ENCODE measurements at places on chromosomes 7 and 10.

GRCh38 chr7:47571331-47572093, 10.4 kb downstream of the TNS3 start:
- DNase-seq = no peak

- DNase-seq = no peak
Measured at GRCh38 chr7:74429153-74429747, 24.5 kb upstream of the GTF2IRD1 start.

DNA sequence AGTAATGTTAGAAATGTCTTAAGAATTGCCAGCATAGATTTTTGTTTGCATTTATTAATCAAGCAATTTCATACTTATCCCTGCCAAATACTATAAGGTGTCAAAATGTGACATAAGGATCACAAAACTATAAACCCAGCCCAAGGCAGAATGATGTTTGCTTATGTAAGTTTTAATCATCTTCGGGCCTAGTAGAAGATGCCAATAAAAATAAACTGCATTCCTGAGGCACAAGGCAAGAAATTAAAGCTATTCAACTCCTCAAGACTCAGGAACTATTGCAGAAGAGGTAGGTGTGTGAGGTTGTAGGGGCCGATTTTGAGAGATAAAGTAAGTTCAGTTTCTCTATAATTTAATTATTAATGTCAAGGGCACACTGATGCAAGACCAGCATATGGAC, 189.4 kb upstream of the AHR start:
- DNase-seq = no peak

- DNase-seq = no peak
Measured at GRCh38 chr10:28728366-28728765, 51.0 kb downstream of the BAMBI start.

GRCh38 chr7:82559193-82559805, 115.7 kb upstream of the CACNA2D1 start:
- DNase-seq = no peak

GRCh38 chr10:31419394-31420063, 100.5 kb downstream of the ZEB1 start:
- DNase-seq = no peak

- no peak for DNase-seq
Measured at GRCh38 chr10:70893227-70894006, 5.1 kb upstream of the PCBD1 start.

GRCh38 chr7:33998476-33998875, 93.1 kb downstream of the BMPER start:
- DNase-seq = no peak

DNA sequence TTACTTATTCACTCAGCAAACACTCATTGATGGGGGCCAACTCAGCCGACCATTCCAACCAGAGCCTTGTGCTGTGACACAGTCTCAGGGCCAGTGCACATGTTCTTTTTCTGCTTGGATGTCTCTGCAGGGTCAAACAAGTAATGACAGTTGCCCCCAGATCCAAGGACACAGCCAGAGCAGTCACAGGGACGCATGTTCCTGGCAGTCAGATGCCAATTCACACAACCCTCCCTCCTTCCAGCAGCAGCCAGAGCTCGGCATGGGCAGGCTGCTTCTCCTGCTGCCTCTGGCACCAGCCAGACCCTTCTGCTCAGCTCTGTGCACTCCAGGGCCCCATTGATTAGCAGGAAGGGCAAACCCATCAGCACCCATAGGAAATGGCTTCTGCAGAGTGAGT, 20.3 kb downstream of the DRGX start:
- DNase-seq = no peak

DNA sequence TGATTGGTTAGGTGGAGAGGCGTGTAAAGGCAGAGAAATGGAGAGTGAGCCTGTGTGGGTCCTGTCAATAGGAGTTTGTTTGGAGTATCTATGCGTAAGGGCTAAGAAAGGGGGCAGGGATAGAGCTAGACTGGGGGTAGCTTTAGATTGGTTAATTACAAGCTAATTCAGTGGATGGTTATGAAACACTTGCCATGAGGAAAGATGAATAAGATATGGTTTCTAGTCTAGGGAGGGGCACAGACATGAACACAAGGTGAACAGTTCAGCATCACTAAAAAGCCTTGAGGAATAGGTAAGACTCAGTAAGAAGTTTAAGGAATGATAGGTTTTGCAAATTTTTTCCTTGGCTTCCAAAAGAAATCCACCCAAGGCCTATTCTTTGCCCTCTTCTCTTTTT, 50.6 kb downstream of the PLPP4 start:
- no peak for DNase-seq

DNA sequence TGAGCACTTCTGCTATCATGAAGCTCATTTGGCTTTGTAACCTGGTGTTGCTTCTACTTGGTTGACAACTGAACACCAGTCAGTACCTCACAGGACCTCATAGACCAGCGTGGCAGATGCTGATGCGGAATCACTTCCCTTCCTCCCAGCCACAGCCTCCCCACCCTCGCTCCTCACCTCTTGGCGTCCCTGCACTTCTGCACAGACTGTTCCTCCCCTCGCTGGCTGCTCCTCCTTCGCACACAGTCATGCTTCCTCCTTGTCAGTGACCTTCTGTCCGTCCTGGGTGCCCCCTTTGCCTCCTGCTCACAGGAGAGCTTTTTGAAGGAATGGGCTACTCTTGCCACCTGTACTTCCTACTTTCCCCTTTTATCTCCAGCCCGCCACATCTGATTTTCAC, 61.4 kb upstream of the CTBP2 start:
- DNase-seq = no peak

DNA sequence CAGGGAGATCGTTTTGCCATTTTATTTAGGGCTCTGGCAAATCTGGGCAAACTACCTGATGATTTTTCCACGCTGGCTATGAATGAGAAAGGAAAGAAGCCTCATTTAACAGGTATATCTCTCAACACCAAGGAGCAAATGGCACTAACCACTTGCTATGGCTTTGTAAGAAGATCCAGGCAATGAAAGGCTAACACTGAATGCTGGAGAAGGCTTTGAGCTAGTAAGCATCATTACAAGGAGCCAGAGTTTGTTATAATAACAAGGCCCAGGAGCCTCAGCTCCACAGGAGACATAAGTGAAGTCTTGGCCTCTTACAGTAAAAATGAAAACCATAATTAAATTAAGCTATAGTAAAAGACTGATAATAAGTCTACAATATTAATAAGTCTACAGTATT, 123.1 kb downstream of the CNOT4 start:
- DNase-seq = no peak

DNA sequence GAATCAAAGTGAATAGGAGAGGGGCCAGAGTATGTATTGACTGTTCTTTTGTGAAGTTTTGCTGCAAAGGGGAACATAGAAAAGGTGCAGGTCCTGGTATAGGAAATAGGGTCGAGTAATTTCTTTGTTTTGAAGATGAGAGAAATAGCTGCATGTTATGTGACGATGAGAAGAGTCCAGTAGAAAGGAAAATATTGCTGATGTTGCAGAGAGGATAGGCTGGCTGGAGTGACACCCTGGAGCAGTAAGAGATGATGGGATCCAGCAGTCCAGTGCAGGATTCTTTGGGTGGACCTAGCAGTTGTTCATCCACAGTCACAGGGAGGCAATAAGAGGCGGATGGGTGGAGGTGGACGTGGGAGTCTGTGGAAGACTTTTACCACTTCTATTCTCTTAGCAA, 2.1 kb upstream of the BMS1 start:
- no peak for DNase-seq

DNA sequence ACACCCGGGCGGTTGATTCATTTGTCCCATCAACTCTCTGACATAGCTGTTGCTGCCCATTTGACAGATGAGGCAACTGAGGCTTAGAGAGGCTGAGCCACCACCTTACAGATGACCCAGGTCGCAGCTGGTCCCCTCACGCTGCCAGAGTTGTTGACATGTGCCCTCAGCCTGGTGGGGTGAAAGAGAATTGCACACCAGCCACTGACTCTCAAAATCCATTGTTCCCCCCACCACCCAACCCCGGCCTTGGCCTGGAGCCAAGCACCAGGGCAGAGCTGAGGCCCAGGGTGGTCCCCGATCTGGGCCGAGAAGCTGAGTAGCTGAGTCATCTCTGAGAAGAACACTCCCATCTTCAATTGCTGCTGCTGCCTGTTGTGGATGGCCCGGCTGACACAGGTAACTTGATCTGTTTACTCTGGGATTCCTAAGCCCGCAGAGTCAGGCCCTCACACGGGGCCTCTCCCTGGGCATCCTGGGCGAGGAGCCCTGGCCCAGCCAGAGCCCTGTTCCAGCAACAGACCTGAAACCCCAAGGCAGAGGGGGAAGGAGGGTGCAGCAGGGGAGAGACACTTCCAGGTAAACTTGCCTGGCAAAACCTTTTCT, 27.5 kb downstream of the PVRIG start:
- DNase-seq = no peak

GRCh38 chr10:77404810-77405209, 232.8 kb downstream of the KCNMA1 start:
- DNase-seq = no peak

- no peak for DNase-seq
Measured at GRCh38 chr7:117401293-117402002, 25.8 kb downstream of the ASZ1 start.

DNA sequence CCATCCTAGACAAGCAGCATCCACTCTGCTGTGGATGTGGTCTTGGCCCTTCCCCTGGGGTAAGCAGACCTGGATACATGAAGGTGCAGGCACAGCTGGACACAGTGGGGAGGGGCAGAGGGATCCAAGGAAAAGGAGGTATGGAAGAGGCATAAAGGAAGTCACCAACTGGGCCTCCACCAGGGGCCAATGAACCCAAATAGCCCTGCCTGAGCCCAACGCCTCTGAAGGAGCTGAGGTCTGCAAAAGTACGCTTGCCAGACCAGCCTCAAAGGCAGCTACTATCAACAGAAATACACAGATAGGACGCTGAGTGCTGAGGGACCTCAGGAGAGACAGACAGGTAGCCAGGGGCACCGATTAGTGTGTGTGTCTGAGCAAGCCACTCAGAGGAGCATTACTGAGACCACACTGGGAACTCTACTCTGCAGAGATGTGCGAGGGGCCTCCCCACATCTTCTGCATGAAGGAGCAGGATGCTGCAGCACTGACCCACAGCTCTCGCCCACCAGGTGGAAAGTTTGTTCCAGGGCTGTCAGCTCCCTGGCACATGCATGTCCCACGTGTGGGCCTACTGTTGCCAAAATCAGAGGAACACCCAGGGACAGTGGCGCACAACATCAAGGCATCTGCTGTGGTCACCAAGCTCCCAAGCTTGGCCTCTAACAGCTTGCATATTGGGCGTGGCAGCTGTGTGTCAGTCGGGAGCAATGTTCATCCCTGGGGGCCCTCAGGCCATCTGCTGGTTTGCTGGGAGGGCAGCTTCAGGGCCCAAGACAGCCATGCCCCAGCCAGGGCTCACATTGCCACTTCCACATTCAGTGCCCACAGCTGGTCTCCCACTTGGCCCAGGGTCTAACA, 40.0 kb downstream of the MKI67 start:
- no peak for DNase-seq

DNA sequence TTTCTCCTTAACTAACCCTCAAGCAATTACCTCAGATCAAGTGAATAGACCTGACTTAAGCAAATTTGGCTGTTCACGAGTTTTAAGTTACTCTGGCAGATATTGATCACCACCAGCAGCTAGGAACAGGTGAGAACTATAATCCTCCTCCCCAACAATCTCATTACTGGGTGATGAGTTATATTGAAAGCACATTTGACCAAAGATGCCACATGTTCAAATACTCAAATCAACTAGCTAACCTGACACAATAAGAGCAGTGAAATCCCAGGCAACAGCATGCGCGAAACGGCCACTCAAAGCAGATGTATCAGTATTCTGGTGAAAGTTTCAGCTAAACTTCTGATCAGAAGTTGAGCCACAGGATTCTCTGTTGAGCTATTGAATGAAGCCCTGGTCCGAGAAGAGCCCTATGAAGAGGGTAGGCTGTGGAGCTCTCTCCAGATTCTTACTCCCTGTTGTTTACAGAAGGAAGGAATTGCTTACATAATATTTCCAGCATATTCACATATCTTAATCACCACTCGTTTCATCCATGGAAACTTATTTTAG, 52.6 kb downstream of the CAV1 start:
- no peak for DNase-seq

GRCh38 chr10:133134411-133135115, 25.5 kb upstream of the KNDC1 start:
- DNase-seq = no peak

Data from stimulated activated CD4-positive, alpha-beta T cell treated with anti-CD3 and anti-CD28 coated beads, Interleukin-15, amount 100 ng/mL, for 48 hours (primary cell).